Stimulated activated CD4-positive, alpha-beta T cell treated with anti-CD3 and anti-CD28 coated beads, Interleukin-1b, Interleukin-23, amount 100 ng/mL, for 1 hour (primary cell): ENCODE measurements at places on chromosomes 11 and 22.

GRCh38 chr11:119856681-119857485, 127.9 kb upstream of the NECTIN1 start:
- no peak for DNase-seq

DNA sequence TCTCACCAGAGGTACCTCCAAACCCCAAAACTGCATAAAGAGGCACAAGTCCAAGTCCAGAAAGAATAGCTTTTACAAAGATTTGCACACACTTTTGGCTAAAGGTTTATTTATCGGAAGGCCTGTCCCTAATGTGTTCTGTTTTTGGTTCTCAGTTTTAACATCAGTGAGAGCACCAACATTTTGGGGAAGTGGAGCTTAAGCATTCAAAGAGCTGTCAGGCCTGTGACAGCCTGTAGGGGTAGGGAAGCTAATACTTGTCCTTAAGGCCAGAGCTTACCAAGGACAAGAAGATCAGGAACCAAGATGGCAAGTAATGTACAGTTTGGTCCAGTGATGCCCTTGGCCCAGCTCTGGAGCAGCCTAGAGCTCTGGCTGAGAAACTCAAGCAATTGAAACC, 38.9 kb upstream of the SCUBE2 start:
- no peak for DNase-seq

- DNase-seq = no peak
These were observed 236.2 kb downstream of the LARGE1 start for GRCh38 chr22:33684087-33684486.

DNA sequence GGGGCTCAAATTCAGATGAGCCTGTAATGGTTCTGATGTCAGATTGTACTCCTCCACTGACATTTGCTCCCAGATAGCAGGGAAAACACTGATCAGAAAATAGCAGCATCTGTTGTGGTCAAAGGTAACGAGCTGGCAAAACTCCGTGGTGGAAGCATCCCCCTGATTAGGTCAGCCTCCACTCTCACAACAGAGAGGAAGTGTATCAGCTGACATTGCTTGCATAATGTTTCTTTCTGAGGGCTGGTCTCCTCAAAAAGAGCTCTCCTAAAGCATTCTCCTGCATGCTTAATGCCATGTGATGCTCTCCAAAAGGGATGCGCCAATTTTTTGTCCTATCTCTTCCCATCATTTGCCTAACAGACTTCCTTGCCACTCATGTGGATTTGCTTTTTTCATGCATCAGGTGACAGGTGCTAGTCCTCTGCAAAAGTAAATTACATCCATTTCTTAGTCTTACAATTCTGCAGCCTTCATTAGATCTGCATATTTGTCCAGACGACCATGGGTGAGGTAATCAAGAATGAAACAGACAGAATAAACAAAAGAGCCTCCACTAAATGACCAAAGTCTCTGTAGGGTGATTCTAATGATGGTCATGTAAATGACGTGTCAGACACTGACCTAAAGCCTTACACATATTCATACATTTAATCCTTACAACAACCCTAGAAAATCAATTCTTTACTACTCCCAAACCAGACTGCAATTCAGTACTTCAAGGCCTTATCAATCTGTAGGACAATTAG, 6.4 kb upstream of the TENM4 start:
- no peak for DNase-seq

DNA sequence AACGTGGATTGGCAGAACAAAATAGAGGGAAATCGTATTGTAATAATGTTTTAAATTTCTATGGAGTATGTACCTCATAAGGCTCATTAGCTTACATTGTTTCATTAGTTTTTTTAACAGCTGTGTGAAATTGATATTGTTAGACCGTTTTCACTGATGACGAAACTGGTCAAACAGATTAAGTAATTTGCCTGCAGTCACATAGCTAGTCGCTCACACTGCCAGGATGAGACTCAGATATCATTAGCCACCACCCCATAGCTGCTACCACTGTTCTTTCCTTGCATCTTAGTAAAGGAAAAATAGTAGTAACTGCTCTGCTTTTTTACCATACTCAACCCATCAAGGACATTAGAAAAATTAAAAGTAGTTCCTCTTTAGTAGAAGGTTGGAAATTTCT, 64.0 kb downstream of the DKK3 start:
- DNase-seq = no peak

DNA sequence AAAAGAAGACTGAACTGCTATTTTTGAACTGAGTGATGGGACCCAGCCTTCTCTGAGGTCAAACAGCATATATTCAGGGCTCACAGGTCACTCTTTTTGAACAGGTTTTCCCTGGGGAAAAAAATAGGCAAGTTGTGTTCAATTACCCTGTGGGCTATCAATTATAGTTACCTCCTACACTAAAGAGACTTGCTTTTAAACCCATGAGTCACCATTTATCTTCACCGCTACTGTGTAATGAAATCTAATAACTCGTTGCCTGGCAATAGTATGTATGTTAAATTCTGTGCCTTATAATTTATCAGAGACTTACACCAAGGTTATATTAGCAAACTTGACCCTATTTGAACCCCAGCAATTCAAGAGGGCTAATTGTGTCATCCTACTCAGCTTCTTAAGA, 98.5 kb downstream of the CYP2R1 start:
- DNase-seq = no peak

DNA sequence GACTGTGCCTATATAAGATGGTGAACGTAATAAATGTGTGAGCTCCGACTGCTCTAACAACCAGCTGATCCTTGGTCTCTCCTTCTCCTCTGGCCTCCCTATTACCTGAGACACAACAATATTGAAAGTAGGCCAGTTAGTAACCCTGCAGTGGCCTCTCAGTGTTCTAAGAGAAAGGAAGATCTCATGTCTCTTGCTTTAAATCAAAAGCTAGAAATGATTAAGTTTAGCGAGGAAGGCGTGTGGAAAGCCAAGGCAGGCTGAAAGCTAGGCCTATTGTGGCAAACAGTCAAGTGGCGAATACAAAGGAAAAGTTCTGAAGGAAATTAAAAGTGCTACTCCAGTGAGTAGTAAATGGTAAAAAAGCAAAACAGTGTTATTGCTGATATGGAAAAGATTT, 39.5 kb downstream of the HIPK3 start:
- no peak for DNase-seq

DNA sequence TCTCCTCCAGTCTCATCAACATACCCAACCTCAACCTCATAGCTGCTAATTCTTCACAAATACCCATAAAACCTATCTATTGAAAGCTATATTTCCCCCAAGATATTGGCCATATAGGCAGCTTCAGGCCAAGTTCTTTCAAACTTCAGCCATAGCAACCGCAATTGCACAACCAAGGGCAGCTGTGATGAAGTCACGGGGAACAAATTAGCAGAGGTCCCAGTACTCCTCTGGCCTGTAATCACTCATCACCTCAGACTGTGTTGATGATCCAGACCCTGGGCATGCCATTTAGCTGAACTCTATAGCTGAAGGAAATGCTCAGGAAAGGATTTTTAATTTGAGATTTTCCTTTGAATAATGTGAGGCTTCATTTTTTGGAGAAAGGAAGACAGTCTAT, 84.1 kb downstream of the SLC1A2 start:
- DNase-seq = no peak

DNA sequence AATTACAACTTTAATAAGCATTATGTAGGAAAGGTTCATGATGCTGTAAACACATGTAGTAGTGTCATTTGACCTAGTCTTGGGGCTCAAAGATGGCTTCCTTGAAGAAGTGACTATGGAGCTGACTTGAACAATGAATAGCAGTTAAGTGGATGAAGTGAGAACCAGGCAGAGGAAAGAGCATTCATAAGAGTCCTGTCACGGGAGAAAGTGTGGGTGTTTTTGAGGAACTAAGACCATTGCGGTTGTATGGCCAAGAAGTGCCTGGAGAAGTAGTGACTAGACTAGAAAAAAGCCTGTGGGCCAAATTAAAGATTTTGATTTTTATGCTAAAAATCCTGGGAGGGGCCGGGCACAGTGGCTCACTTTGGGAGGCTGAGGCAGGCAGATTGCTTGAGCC, 7.2 kb upstream of the IL18BP start:
- DNase-seq = no peak

GRCh38 chr11:119683783-119684182, 45.2 kb downstream of the NECTIN1 start:
- DNase-seq = no peak

DNA sequence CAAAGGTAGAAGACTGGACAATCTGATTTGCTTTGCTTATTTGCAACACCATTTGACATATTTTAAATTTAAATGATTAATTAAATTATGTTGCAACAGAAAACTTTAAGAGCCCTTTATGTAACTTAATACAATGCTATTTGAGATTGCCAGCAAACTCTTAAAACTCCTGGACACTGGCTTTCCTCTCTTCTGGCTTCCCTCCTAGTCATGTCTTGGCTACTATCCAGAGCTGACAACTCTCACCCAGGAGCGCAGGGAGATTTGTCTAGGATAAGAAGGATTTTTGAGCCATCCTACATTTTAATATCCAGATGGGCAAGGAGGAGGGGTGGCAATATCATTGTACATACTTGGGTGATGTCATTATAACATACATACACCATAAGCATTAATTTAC, 134.3 kb downstream of the ELP4 start:
- DNase-seq = no peak
